Right ventricle myocardium inferior (tissue), 1 donor: ENCODE measurements at places on chromosomes 2 and 18. TPM values are rescaled to one million over a fixed set of nuclear protein-coding genes. Genes with fewer than 3 reads are reported as not detected.

Gene REG3G
- not detected for total RNA-seq

Gene OR6B2
- total RNA-seq, result not detected

DNA sequence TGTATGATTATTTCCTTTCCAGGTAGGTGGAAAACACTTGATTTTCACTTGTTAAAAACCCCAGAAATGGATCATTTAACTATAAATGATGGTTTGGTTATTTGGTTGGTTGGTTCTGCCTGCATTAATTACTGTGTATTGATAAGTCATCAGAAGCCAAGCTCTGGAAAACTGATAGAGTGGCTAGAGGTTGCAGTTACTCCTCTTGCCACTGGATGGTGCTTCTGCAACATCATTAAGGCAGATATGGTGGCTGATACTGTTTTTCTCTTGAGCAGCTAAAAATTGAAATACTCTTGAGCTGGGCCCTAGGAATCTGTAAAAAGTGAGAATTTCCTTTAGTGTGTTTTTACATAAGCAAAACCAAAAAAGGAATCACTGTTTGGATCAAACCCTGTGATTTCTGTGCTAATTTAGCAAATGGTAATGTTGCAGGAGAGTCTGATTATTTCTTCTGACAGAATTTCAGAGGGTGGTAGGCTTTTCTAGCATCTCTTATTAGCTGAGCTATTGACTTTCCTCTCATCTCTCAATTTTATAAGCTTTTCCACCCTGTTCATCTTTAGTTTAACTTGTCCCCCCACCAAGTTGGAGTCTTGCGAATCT, 54.3 kb downstream of the RAB10 start:
- no peak for DNase-seq

DNA sequence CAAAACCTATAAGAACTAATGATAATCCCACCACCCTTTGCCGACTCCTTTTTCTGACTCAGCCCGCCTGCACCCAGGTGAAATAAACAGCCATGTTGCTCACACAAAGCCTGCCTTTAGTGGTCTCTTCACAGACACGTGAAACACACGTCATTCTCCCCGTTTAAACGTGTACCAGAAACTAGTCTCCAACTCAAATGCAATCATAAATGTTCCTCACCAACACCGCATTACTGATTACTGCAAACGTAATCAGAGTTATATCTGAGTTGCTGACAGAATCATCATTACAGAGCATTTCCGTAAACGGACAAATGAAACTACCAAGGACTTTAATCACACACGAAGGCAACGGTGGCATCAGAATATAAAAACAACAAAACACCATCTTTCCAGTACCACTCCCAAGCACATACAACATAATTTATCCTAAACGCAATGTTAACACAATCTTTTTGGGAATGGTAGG, 1.9 kb downstream of the CLK1 start:
- DNase-seq, result no peak

GRCh38 chr2:195912079-195912478, 156.6 kb downstream of the DNAH7 start:
- no peak for DNase-seq

DNA sequence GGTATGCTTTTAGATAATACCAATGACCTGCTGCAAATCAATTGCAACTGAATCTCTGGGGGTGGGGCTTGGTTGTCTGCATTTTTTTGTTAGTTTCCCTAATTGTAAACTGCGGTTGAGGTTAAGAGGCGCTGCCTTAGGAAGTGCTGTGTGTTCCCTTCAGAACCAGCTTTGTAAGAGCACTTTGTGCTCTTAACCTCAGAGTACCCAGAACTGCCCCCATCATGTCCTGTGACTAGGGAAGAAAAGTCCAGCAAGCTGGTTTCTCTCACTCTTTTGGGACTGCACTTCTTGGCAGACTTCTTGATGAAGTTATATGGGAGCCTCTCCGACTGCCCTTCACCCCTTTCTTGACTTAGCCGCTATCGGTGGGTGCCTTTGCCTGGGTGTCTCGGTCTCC, 245.5 kb upstream of the CXCR4 start:
- DNase-seq, result no peak

- DNase-seq, result no peak
These were observed 42.7 kb upstream of the ALPP start for GRCh38 chr2:232335859-232336215.

GRCh38 chr2:170026361-170026760, 151.6 kb upstream of the MYO3B start:
- DNase-seq, result no peak

DNA sequence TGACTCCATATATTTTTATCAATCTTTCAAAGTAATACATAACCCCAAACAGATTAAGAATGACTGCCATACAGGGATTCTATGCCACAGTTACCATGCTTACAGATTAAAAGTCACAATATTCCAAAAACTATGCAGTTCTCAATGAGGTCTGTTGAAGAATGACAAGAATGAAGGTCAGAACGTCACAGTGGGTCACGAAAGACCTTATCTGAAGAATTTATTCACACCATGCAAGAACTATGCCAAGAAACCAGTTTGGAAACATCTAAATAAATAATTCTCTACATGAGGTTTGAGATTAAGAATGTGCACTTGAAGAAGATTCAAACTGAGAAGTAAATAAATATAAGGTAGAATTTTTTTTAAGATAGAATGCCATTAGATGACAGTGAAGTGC, 253.3 kb downstream of the EXOC6B start:
- DNase-seq, result no peak

DNA sequence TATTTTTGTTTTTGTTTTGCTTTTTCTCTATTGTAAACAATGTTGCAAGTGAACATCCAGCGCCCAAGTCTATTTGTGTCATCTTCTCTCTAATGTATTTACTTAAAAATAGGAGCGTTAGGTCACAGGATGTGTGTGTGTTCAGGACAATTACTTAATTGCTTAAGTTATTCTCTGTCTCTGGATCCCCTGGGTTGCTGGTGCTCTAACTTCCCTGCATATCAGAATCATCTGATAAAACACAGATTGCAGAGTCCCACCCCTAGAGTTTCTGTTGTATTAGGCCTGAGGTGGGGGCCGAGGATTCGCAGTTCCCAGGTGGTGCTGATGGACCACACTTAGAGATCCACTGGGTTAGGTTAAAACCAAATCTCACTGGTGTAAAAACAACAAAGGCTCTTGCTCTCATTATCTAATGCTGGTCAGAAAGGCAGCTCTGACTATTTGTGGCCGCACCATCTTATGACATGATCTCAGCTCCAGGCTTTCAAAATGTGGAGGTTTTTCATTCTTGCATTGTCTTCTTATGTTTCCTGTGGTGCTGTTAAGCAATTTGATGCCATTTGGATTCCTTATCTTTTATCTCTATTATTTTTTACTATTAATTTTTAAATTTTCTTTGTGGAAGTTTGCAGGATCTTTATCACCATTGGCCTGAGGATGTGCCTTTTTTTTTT, 87.7 kb downstream of the CLIP4 start:
- no peak for DNase-seq

Gene DOK6
- total RNA-seq, result 6.3 TPM

Gene SIX3
- not detected for total RNA-seq
